NCI-H1930 (cell line): ENCODE measurements at places on chromosomes 12 and 14.

DNA sequence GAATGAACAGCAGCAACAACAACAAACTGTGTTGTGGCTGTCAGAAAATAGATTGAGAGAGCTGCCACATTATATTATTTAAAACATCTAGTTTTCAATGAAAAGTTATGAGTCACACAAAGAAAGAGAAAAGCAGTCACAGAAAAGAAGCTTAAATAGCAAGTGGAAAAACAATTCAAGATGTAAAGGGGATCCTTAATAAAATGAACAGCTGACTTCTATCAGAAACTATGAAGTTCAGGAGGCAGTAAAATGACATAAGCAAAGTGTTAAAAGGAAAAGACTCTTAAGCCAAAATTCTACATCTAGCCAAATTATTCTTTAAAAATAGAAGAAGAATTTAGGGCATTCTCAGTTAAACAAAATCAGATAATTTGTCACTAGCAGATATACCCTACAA is 5.6 kb downstream of the CLEC14A start:
- DNase-seq, result no peak

- DNase-seq, result no peak
Observed at GRCh38 chr12:111705672-111706071, 19.8 kb downstream of the ACAD10 start.

DNA sequence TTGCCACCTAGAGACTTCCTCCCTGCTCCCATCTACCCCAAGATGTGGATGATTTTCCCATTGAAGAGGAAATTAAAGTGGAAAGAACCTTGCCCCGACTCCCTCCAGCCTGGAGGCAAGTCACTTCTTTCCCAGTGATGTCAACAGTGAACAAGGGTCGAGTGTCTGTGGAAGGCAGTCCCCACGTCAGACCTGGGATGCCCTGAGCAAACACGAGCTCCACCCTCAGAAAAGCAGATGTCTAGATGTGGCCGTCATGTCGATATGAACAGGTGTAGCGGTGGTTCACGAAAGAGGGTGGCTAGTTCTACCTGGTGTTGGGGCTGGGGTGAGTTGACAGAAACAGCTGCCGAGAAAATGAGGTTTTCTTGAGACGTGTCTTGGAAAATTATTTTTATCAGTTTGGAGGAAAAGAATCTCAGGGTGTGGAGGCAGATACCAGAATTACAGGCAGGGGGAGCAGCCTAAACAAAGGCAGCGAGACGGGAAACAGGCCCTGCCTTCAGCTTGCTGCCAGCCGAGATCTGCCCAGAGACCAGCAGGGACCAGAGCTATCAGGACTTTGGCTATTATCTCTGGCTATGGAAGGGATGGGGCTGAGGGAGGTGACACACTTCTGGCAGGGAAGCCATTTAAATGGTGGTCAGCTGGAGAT is 25.9 kb downstream of the SYNDIG1L start:
- DNase-seq, result no peak

GRCh38 chr12:14936224-14936861 is 2.0 kb downstream of the ERP27 start:
- no peak for DNase-seq

- no peak for DNase-seq
Observed at GRCh38 chr12:15732341-15733061, 56.7 kb downstream of the EPS8 start.

DNA sequence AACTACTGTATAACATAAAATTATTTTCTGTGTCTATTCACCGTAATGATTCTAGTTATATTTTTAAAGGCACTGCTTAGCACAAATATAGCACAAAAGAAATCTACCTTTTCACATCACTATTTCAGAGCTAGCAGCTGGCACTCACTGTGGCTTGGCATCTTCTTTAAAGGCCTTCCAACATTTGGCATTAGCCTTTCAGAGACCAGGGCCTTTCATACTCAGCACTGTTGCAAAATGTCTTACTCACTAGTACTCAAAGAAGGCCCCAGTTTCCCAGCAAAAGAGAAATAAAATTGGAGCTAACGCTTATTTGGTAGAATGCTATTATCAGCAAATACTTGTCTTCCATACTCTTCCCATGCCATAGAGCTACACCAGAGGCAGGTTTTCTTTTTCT is 238.4 kb downstream of the MED13L start:
- no peak for DNase-seq

DNA sequence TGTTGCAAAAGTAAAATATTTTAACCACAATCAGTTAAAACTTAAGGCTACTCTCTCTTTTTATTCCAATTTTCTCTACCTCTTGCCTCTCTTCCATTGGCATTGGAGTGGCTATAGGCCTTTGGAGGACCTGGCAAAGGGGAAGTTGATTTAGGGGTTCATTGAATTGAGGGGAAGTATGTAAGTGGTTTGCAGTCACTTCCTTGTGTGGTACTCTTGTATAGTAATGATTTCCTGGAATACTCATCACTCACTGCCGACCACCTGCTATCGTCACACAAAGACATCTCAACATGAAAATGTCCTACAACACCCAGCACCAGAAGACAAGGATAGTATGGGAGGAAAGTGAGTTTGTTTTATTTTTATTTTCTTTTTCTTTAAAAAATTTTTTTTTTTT is 45.7 kb upstream of the CPM start:
- no peak for DNase-seq

- DNase-seq, result no peak
Observed at GRCh38 chr12:132646850-132647249, 28.3 kb downstream of the P2RX2 start.
